Hippocampal formation (tissue), 2 donors: ENCODE measurements at places on chromosomes 16 and 17.

DNA sequence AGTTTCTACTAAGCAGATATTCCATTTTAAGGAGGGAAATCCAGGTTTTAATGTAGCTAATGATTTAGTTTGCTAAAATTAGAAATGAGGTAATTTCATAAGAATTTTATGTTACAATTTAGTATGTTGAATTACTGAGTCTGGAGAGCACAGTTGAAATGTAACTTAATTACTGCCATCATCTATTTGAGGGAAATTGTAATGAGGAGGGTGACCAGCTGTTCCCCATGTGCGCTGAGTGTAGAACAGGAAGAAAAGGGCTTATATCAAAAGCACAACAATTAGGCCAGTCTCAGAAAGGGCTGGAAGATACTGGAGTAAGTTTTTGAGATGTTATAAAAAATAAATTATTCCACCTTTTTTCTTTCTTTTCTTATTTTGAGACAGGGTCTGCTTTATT is 735.1 kb upstream of the GOT2 start:
- no peak for DNase-seq

DNA sequence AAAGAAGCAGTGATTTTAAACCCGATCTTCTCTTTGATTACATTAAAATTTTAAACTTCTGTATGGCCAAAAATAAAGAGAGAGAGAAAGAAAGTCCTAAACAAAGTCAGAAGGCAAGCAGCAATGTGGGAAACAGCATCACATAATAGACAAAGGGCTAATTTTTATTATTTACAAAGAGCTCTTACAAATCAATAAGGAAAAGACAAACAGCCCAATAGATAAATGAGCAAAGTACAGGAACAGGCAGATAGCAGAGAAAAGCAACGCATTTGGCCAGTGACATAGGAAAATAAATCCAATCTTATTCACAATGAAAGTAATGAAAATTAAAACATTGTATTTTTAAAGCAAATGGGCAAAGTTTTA is 93.1 kb downstream of the SALL1 start:
- no peak for DNase-seq

GRCh38 chr16:84332975-84333684 is 35.2 kb upstream of the ATP2C2 start:
- DNase-seq = no peak

GRCh38 chr16:85243308-85243707 is 131.0 kb upstream of the CIBAR2 start:
- DNase-seq = no peak

GRCh38 chr16:73126525-73126853 is 78.6 kb upstream of the ZFHX3 start:
- DNase-seq = no peak

DNA sequence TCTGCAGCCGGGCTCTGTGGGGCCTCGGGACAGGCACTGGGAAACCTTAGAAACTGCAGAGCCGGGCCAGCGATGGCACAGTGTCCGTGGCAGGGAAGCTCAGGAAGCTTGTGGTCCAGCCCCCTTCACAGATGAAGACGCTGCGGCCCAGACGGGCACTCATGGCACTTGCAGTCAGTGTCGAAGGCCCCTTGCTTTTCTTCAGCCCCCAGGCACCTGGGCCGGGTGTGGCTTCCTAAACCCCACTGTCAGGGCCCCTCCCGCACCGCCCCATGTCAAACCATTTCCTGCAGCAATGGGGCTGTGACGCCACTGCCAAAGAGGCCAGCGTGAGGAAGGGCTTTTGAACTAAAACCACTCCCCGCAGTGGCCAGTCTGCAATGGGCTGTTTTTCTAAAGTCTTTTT is 164.0 kb downstream of the LAT start:
- DNase-seq = no peak

- no peak for DNase-seq
Observed at GRCh38 chr16:78317564-78318240, 218.2 kb downstream of the WWOX start.

- no peak for DNase-seq
Observed at GRCh38 chr17:19388791-19389785, 2.1 kb upstream of the MFAP4 start.

DNA sequence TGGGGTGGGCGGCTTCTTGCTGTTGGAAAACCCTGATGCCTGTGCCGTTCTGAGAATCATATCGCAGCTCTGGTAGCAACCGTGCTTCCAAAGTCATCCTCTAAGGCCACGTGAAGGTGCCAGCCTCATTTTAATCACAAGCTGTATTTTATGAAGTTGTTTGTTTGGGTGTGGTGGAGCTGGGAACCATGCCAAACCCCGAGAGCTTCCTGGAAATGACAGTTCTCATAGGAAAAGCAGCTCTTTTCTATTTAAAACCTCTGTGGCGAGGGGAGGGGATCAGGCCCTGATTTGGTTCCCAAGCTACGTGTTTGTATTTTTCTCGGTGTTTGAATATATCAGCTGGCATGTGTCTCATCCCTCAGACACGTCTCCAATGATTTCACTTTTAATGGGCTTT is 21.7 kb downstream of the KNOP1 start:
- DNase-seq = no peak

DNA sequence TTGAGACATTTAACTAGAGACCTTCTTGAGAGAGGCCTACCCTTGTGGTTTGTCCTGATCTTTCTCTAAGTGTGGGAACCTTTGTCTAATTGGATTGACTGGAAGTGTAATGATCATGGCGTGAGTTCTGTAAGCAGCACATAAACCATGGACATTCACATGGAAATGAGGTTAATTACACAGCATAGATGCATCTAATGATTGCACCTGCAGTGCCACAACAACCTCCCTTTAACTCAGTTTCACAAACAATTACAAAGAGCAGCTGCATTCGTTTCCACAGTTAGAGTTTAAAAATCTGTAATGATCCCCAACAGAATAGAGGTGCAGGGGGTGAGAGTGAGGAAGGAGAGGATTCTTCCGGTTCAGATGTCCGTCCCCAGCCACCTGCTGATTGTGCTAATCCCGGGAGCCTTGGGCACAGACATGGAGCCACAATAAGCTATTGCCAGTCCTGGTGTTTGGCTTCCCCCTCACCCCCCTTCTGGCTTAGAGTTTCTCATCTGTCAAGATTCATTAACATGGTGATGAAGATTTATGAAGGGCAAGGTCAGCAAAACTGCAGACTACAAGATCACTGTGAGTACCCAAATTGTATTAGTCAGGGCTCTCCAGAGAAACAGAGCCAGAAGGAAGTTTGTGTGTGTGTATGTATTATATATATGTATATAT is 659.2 kb upstream of the SOX9 start:
- DNase-seq = no peak

- no peak for DNase-seq
Observed at GRCh38 chr16:4136229-4136813, 20.1 kb upstream of the ADCY9 start.

GRCh38 chr17:43897831-43898230 is 9.5 kb downstream of the MPP2 start:
- DNase-seq = no peak

DNA sequence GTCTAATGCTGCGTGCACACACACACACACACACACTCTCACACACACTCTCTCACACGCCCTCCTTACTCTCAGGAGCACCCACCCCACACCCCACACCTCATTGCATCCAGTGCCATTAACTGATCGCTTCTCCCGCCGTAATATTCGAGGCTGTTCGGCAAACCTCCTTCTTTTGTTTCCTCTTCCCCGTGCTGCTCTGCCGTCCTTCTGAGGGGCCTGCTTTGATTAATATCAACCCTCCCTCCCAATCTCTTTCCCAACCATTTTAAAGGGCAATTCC is 156.2 kb upstream of the TNRC6C start:
- no peak for DNase-seq

DNA sequence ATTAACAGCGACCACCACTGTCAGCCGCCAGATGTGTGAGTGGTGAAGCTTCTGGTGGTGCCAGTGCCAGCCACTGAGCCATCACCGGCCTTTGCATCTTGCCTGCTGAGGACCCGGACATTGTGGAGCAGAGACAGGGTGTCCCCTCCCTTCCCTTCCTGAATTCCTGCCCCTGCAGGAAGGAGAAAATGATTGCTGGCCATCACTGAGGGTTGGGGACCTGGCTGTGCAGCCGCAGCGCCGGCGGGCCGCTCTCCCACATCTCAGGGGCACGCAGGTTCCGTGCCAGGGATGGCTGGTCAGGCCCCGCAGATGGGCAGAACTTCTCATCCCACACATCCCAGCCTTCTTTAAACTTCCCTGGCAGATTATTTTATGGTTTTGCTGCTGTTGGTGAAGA is 56.5 kb downstream of the RPTOR start:
- DNase-seq = no peak

DNA sequence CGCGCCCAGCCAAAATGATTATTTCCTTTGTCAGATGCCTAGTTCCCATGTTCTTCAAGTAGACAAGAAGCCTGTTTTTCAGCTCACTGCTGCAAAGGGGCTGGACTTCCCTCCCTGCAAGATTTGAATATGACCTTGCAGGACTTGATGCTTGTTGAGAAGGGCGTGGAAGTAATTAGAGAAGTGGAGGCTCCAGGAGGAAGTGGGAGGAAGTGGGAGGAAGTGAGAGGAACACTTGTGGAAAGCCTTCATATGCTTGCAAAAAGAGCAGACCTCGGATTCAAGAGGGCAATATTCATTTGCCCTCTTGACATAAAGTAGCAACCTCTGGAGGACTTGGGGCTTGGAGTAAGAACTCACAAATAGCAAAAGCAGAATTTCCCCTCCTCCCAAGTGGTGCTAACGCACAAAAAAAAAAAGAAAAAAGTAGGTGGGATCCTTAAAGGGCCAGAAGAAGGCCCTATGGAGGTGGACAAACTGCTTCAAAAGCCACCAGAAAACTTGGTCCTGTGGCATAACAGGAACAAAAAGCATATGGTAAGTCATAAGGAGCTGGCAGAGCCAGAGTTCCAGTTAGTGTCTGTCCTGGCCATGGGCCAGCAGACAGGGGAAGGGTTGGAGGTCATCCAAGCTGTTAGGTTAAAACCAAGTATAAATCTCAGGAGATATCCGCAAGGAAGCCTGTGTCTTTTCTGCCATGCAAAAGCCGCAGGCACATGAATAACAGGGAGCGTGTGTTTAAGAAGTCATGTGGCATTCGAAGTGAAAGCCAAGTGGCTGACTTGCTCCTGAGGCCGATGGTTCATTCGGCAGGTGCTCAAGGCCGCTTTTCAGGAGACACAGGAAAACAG is 20.6 kb upstream of the PRKAR1A start:
- DNase-seq = no peak

GRCh38 chr16:88524274-88524972 is 45.8 kb upstream of the ZC3H18 start:
- no peak for DNase-seq

- no peak for DNase-seq
Observed at GRCh38 chr16:84361546-84361945, 6.8 kb upstream of the ATP2C2 start.

DNA sequence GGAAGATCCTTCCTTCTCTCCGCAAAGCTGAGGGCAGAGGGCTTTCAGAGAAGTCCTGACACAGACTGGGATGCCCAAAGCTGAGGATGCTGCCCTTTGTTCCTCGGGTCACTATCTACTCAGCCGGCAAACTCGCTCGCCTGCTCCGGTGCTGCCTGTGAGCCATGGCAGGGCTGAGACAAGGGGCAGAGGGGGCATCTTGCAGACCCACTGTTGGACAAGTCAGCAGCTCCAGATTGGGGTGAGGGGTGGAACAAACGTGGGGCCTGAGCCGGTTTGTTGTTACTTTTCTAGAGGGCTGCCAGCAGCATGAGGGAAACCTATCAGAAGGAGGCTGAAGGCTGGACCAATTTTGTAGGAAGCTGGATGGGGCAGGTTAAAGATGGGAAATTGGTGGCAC is 47.1 kb upstream of the PIK3R6 start:
- no peak for DNase-seq

- DNase-seq = no peak
Observed at GRCh38 chr16:79409978-79410377, 190.6 kb downstream of the MAF start.

GRCh38 chr17:75503976-75504346 is 11.4 kb downstream of the CASKIN2 start:
- DNase-seq = no peak

DNA sequence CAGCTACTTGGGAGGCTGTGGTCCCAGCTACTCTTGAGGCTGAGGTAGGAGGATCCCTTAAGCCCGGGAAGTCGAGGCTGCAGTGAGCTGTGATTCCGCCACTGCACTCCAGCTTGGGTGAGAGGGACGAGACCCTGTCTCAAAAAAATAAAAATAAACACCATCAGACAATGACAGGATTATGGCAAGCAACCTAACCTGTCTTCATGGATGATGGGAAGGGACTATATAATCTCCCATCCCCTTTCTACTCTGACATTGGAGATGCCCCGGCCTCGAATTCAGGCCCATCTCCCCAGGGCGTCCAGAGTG is 893 bp downstream of the TRIM25 start:
- no peak for DNase-seq

DNA sequence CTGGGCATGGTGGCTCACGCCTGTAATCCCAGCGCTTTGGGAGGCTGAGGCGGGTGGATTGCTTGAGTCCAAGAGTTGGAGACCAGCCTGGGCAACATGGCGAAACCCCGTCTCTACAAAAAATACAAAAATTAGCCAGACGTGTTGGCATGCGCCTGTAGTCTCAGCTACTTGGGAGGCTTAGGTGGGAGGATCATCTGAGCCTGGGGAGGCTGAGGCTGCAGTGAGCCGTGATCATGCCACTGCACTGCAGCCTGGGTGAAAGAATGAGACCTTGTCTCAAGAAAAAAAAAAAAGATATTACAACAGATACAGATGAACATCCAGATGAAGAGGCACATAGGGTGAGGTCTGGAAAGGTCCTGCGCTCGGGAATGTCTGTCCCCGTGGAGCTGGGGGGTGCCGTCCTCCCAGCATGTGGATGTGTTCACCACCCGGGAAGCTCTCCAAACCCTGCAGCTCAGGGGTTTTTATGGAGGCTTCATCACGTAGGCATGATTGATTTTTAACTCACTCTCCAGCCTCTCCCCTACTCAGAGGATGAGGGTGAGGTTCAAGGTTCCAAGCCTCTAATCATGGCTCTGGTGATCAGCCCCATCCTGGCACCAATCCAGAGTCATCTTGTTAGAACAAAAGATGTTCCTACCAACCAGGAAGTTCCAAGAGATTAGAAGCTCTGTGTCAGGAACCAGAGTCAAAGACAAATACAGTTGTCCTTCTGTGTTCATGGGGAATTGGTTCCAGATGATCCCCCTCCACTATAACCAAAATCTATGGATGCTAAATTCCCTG is 85.0 kb upstream of the DNAJA2 start:
- DNase-seq = no peak

DNA sequence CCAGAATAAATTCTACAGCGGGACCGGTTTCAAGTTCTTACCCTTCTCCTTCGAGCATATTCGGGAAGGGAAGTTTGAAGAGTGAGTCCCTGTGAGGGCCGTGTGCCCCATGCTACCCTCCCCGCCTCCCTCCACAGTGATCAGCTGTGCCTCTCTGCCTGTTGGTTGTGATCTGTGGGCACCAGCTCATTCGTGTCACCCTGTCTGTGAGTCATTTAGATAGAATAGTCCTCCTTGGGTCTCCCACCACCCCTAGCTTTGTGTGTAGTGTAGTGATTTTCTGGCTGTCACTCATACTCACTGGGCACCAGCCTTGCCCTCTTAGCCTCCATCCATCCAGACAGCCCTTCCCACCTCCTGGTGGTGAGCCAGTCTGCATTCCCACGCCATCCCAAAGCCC is 15.0 kb upstream of the NAGLU start:
- DNase-seq = no peak

- DNase-seq = no peak
Observed at GRCh38 chr17:63634163-63634562, 11.9 kb downstream of the MAP3K3 start.
